ENCODE measurements at places on chromosomes 3 and 15.
A peak's percentile ranks its signal among the peaks of the same experiment; 100 is the strongest.

GRCh38 chr3:131485119-131485518 lies 17.7 kb downstream of the MRPL3 start:
- no peak for DNase-seq

- peak; percentile 74 for DNase-seq
Measured at GRCh38 chr15:70023064-70023768, 74.5 kb downstream of the TLE3 start.

GRCh38 chr3:7396534-7396933 lies 535.6 kb downstream of the GRM7 start:
- no peak for DNase-seq

DNA sequence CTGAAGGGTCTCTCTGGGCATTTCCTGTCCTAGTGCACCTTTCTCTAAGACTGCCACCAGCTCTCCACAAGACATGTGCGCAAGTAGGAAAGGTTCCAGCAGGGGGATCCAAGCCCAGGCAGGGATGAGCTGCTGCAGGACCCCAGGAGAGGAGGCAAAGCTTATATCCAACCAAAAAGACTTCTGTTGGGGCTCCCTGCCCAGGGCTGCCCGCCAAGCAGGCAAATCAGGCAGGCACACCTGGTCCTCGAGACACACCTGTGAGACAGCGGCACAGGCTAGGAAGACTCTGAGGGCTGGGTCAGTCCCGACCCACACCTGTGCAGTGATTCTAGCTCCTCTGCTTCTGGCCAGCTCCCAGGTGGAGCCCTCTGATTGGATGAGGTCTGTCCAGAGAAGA lies 80.6 kb downstream of the MYLK start:
- DNase-seq, result no peak

DNA sequence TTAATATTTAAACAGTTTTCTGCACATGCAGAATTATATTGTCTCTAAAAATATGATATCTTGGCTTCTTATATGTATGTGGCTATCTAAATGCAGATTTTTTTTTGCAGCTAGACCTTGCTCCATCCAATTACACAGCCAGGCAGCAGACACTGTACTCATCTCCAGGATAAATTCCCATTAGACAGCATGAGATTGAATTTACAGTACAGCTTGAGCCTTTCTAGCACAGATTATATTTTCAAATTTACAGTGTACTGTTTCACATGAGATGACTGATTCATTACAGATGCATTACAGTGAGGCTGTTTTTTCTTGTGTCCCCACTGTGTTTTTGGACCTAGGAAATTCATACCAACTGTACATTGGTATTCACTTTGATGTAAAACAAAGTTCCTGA lies 134.9 kb downstream of the OTOL1 start:
- no peak for DNase-seq

- no peak for DNase-seq
Measured at GRCh38 chr15:52080706-52081392, 31.7 kb downstream of the BCL2L10 start.

DNA sequence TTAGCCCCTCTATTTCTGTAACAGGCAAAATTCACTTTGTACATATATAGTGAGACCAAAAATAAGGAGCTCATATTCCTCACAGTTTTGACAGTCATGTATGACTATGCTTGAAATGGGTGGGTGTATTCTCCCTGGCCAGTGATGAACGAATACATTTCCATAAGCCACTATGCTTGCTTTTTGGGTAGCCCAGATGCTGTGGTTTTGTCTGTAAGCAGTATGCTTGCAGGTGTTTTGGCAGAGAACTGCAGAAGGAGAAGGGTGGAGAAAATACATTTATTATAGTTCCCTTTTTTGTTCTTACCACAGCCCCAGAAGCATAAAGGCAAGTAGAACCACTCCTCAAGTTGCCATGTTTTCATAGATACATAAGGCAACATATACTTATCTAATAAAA lies 131.2 kb downstream of the RBMS3 start:
- no peak for DNase-seq

GRCh38 chr3:195075199-195075940 lies 195.6 kb downstream of the XXYLT1 start:
- no peak for DNase-seq

- no peak for DNase-seq
Measured at GRCh38 chr3:78846718-78847117, 921.1 kb downstream of the ROBO1 start.

GRCh38 chr3:130463221-130463620 lies 53.8 kb upstream of the COL6A6 start:
- DNase-seq, result no peak

DNA sequence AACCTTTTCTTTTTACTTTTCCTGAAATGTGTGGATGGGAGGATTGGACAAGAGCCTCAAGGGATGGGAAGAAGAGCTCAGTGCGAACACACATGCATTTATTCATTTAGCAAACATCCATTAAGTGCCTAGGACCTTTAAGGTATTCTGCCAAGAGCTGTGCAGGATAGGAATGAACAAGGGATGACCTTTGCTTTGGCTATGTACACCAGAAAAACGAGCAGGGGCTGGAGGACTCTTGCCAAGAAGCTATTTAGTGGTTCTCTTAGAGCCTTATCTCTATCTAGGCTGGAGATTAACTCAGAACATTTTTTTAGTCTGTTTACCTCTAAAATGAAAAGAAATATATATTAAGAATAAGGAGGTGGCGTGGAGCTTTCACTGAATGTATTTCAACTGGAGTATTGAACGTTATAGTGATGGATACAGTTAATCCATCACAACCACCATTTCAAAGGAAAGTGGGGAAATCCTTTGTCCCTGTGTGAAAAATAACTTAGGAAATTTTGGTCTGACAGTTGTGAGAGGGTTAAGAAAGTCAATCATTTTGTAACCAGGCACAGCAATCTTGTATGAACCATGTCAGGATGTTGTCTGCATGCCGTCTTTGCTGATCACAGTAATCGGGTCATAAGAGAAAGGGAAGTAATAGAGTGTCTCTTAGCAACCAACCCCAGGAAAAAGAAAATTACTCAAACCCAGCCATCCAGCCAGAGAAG lies 279.0 kb downstream of the LPP start:
- DNase-seq, result no peak

GRCh38 chr3:123156276-123156995 lies 45.3 kb upstream of the SEC22A start:
- DNase-seq, result no peak

DNA sequence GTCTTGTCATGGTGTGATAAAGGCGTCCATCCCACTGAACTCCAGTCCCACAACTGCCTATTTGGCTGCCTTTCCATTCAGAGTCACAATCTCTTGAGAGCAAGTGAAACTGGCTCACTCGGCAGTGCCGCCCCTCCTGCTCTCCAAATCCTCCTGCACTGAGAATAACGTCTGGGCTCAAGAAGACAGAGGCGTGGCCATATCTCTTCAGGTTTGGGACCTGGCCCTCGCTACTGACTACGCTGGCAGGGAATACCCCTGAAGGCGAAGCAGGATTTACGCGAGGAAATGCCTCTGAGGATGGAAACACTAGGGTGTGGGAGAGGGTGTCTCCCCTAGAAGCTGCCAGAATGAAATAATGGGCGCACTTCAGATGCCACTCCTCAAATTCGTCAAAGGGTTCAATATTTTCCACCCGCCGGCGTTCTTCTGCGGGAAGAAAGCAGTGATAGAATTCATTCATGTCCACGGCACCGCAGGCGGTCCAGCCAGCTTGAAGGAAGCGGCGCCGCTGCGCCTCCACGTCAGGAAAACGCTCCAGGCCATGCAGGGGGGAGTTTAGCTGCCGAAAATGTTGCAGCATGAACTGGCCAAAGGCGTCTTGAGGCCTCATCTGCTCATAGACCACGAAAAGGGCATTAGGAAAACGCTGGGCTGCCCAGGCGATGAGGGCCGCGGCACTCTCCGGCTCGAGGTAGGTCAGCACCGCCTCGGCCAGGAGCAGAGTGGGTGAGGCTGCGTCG lies 985 bp downstream of the LCMT2 start:
- DNase-seq, result no peak

DNA sequence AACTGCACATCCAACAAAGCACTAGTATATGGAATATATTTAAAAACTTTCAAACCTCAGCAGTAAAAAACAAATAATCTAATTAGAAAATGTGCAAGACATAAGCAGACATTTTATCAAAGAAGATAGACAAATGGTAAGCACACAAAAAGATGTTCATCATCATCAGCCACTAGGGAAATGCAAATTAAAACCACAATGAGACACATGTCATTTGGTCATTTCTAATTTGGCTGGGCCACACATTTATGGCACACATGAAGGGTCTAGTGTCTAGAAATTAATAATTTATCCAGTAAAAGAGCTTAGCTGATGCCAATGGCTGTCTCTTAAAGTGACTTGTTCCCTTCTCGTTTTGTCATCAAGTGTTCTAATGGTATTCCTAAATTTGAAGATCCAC lies 45.8 kb downstream of the ARHGAP31 start:
- no peak for DNase-seq

Data from CD4-positive, alpha-beta T cell treated with Interleukin-6 at 100 ng/mL for 8 hours (primary cell).